ENCODE measurements at places on chromosomes 2 and 18.

DNA sequence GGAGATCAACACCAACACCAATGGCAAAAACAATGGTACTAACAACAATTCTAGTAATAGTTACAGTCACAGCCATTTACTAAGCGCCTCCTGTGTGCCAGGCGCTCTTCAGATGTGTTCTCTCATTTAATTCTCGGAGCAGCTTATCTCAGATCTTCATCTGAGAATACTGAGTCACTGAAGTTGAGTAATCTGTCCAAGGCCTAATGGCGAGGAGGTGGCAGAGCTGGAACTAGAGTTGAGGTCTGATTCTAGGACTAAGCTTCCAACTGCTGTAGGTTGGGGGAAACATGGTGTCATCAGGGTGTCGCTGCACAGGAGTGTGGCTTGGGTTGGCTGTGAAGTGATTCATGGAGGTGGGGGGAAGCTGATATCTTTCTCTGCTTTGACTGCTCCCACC is 156.1 kb downstream of the DYSF start:
- DNase-seq = peak; percentile 10

DNA sequence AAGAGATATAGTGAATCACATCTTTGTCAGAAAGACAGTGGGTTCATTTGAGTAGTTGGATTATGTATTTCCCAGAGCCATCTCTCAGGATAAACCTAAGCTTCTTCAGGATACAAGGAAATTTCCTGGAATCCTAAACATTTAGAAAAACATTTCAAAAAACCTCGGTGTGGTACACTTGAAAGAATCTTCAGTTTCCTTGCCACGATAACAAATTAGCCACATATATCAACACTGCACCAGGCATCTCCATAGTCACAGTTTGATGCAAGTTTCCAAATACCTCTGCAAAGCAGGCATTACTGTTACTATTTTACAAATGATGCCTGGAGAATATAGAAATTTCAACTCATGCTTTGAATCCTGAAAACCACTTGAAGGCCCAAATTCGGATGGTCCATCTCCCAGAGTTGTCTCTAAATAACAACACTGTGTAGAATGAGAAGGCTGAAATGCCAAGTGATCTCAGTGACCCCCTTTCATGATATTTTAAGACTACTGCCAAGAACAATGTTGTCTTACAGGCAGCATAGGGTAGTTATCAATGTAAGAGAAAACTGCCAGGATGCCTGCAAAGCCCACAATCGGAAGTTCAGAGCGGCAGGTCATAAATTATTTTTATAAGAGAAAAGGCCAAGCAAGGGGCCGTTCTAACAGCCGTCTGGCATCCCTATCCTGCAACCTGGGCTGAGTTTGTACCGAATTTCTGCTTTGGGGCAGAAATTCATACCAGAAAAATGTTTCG is 307.9 kb downstream of the TXNL1 start:
- DNase-seq = no peak

DNA sequence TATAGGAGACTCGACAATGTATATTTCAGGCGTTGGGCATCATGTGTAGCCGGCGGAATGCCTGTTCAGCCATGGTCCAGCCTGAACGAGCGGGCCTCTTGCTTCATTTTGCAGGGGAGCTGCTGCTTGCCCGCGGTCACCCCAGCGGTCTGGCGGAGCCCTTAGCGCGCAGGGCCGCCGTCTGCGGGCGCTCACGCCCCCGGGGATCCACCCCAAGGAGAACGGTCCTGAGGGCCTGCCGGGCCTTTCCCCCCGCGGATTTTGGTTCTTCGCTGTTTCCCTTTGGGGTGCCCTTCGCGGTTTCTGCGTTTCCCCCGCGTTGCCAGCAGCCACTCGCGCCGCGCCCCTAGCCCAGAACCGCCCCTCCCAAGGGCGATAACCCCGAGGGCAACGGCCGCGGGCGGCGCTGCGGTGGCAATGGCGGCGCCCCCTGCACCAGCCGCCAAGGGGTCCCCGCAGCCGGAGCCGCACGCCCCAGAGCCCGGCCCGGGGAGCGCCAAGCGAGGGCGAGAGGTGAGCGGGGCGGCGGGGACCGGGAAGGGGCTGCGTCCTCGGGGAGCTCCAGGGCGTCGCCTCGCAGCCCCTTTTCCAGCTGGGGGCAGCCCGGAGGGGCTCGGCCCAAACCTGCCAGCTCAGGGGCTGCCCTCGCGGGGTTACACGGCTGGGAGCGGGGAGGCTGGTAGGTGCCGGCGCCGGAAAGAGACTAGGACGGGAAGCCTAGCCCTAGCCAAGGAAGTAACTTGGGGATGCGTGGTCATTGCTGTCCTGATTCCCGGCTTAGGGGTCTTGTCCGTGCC is at the start of gene MFSD2B:
TSS of gene MFSD2B (plus strand) at position 406 of the 797 bp plus-strand sequence. CDS start at position 418, 12 bp downstream.
- DNase-seq = no peak

- no peak for DNase-seq
Observed at GRCh38 chr18:40672590-40672989, 1282.4 kb upstream of the PIK3C3 start.

DNA sequence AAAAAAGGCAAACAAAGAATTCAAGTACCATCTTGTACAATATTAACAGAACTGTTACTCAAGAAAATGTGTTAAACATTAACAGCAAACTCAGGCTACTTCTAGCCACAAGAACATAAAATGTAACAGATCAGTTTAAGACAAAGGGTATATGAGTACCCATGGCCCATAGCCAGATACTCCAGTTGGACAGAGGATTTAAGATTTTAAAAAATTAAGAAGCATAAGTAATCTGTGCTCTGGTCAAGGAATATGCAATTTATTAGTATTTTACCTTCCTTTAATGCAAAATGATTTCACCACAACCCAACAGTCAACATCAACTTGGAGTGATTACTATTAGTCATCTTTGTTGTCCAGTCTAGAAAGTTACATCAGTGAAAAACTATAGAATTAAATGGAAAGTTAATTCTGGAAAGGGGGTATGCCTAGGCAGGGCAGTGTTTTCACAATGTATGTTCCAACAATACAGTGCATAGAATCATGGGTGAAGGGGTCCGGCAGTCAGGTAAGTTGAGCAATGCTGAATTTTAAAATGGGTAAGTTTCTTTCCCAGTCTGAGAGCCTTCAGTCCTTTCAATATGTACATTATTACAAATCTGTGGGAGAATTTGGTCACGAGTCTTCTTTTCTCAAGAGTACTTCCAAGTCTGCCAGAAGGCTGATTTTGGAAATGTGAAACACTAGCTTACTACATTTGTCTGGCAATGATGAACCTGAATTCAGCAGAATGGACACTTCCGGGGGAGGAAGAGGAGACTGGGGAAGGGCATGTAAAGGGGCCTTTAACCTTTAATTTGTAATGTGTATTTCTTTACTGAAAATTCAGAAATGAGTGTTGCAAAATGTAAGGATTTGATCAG is 34.5 kb downstream of the SFT2D3 start:
- DNase-seq = peak; percentile 21

- no peak for DNase-seq
Observed at GRCh38 chr2:51084750-51085149, 52.8 kb upstream of the NRXN1 start.
